NCI-H446 (cell line): ENCODE measurements at places on chromosomes 4 and X.

GRCh38 chr4:54065282-54066087 is 1.1 kb upstream of the CHIC2 start:
- DNase-seq = no peak

GRCh38 chr4:42144028-42144427 is 8.4 kb downstream of the BEND4 start:
- DNase-seq = no peak

DNA sequence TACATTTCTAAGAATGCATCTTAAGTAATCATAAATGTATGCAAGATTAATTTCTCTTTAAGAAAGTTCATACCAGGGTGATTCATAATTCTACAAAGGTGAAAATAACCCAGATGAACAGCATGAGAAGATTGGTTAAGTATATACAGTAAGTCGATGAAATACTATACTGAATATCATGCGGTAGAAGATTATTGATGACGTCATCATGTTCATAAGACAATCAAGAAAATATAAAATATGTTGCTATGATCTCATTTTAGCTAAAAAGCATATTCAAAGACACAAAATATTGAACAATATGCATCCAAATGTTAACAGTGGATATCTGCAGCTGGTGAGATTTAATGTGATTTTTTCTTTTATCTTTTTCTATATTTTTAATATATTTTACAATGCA is 312.0 kb upstream of the FGF13 start:
- DNase-seq = no peak

- DNase-seq = no peak
These were observed 12.2 kb upstream of the PGRMC2 start for GRCh38 chr4:128299848-128300247.

- DNase-seq = no peak
These were observed 70.7 kb downstream of the DOCK11 start for GRCh38 chrX:118566359-118566758.

DNA sequence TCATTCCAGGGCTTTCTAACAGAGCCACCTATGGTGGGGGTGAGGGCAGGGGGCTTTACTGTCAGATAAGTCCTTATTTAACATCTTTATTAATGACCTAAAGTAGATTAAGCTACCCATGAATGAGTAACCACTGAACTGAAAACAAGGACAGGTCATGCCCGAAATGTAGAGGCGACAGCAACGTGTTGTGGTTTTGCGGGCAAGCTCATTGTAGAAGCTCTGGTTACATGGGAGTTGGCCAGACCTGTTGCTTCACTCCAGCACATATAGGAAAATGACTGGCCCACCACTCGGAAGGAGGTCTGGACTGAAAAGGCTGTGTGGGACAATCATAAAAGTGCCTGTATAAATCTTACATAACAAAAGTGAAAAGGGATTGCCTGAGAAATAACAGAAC is 109.6 kb upstream of the NDP start:
- DNase-seq = no peak
